Cortex of kidney (tissue), 1 donor: ENCODE measurements at places on chromosomes 7 and 10.

DNA sequence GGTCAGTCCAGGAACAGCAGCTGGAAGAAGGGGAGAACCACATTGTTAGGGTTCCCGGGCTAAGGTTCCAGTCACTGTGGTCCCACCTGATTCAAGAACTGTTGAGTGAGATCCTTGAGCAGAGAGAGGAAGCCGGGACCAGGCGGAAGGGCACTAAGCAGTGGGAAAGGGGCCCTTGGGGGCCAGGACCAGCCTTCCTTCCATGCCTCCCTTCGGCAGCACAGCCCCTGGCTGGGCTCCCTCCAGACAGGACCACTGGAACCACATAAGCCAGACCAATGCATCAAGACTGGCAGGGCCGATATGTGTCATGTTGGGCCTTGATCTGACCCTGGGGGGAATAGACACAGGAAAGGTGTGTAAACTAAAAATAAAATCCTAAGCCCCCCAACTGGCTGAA lies 103.9 kb downstream of the STRA8 start:
- no peak for DNase-seq

GRCh38 chr10:89738551-89739209 lies 37.3 kb downstream of the KIF20B start:
- no peak for DNase-seq

DNA sequence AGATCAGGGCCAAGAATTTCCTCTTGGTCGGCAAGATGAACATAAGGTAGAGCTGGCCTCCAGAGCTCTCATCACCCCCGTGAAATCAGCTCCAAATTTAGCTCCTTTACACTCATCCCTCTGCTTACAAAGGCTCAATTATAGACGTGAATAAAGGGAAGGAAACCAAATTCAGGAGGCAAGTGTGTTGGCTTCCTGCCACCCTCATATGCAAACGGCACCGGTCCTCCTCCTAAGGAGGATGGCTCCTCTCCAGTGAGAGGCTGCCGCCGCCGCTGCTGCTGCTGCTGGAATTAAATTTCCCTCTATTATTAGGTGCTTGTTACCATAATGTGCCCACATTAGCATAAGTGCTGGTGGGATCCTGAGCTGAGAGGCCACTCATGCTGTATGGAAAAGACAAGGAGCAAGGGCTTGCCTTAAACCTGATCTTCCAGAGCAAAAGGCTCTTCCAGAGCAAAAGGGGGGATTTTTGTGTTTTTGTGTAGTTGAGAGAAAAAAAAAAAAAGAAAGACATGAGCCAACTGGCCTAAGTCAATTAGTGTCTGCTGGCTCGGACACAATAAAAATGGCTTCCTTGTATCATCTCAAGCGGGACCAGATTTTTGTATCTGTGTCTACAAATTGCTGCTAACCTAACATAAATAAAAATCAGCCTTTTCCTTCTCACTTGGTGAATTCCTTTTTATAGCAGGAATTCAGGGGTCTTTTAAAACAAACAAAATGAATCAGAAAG lies 68.4 kb downstream of the CDHR3 start:
- DNase-seq, result no peak

- DNase-seq, result no peak
Observed at GRCh38 chr10:128026615-128027300, 99.5 kb downstream of the MKI67 start.

GRCh38 chr10:59885430-59886134 lies 20.8 kb downstream of the CCDC6 start:
- no peak for DNase-seq
